ENCODE measurements at places on chromosomes 11 and 22. TPM values are rescaled to one million over a fixed set of nuclear protein-coding genes. Genes with fewer than 3 reads are reported as not detected.

DNA sequence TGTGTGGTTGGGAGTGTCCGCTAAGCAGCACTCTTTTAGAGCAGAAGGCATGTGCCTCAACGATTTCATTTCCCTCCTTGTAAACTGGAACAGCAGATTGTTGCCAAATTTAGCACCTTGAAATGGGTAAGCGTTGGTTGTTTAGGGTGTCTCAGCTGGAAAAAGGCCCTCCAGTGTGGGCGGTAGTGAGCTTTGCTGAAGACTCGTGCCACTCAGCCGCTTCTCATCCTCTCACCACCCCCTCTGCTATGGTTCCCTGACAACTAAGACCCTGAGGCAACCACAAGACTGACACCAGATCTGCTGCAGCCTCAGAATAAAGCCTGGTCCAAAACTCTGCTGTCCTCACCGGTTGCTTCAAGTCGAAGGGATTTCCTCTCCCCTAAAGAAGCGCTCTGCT lies 9.9 kb upstream of the FERMT3 start:
- no peak for DNase-seq

DNA sequence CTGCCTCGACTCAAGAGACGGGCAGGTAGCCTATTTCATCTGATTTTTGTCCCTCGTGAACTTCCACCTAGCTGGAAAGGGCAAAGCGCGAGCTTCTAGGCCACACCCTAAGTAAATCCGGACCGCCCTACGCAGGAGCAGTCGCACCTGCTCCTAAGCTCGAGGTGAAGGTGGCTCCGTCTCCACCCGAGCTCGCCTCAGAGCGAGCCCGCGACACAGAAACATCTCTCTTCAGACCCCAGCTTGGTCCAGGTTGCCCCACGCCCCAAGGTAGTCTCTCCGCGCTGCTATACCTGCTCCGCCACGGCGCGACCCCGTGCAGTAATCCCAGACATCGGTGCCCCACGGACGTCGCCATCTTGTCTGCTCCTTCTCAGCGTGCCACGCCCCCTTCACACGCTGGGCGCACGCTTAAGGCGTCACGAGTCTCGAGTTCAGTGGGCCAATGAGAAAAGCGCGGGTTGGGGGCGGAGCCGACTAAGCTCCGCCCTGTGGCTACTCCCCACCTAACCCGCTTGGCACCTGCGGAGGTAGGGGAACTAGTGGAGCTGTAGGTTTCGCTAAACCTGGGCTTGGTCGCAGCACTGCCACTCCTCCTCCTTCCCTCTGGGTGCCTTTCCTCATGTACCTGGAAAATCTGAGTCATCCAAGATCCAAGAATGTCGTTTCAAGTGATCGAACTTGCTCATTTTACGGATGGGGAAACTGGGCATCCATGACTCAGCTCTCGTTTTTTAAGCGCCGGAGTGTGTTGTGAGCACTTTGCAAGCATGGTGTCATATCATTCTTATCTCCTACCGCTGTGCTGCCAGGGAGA lies at the start of gene PISD:
Gene PISD, minus strand, starts transcription at position 365 of the 817 bp plus-strand sequence. Its CDS starts 7 bp downstream, at position 358.
- peak; percentile 95 for DNase-seq

DNA sequence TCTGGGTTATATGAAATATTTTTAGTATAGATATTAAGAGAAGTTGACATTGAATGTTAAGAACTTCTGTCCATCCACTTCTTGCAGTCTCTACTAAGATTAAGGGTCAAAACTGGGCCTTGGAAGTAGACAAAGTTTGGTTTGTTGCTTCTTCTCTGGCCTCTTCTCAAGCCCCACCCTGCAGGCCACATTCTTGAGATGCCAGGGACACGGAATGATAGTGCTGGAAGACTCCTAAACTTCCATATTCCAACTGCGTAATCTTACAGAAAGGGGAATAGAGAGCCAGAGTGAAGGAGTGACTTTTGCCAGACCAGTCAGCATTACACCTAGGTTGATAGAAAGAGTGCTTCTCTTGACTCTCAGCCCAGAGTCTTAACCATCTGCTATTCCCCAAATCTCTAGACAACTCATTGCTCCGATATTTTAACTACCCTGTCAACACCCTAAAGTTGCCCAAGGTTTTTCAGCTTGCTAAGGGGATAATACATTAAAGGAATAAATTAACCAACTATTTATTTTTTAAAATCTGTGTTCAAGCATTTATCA lies 136.4 kb upstream of the SYN3 start:
- no peak for DNase-seq

The DCHS1 gene
- 156 TPM for total RNA-seq
